ENCODE measurements at places on chromosomes 16 and 17. TPM values are rescaled to one million over a fixed set of nuclear protein-coding genes. Genes with fewer than 3 reads are reported as not detected.

- H3K36me3 ChIP-seq, result no peaks in the 10 kb centered on the region
- no peaks in the 10 kb centered on the region for H3K4me1 ChIP-seq
- H3K27ac ChIP-seq, result no peak overlapping the region
- H3K27me3 ChIP-seq, result no peaks in the 10 kb centered on the region
- no peak for DNase-seq
- no peak overlapping the region for H3K4me3 ChIP-seq
Observed at GRCh38 chr16:62018301-62019060, 17.8 kb downstream of the CDH8 start.

DNA sequence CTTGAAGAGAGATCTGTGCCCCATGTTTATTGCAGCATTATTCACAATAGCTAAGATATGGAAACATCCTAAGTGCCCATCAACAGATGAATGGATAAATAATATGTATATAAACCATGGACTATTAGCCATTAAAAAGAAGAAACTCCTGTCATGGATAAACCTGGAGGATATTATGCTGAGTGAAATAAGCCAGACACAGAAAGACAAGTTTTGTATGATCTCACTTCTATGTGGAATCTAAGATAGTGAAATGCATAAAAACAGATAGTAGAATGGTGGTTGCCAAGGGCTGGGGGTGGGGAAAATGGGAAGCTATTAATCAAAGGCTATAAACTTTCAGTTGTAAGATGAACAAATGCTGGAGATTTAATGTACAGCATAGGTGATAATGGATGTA, 19.9 kb upstream of the HEATR6 start:
- H3K4me1 ChIP-seq, result peaks cover 8% of the 10 kb centered on the region
- H3K27ac ChIP-seq, result no peak overlapping the region

DNA sequence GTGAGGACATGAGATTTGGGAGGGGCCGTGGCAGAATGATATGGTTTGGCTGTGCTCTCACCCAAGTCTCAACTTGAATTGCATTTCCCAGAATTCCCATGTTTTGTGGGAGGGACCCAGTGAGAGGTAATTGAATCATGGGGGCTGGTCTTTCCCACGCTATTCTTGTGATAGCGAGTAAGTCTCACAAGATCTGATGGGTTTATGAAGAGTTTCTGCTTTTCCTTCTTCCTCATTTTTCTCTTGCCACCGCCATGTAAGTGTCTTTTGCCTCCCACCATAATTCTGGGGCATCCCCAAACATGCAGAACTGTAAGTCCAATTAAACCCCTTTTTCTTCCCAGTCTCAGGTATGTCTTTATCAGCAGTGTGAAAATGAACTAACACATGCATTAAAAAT, 40.6 kb downstream of the CCT6B start:
- peaks cover 2% of the 10 kb centered on the region for H3K27me3 ChIP-seq
- H3K4me3 ChIP-seq, result no peak overlapping the region
- DNase-seq, result no peak
- no peaks in the 10 kb centered on the region for H3K36me3 ChIP-seq
- no peak overlapping the region for H3K27ac ChIP-seq

- H3K4me1 ChIP-seq, result no peaks in the 10 kb centered on the region
- DNase-seq, result no peak
- no peaks in the 10 kb centered on the region for H3K36me3 ChIP-seq
- no peak overlapping the region for H3K27ac ChIP-seq
- no peaks in the 10 kb centered on the region for H3K27me3 ChIP-seq
Observed at GRCh38 chr16:66002601-66003000, 363.9 kb upstream of the CDH5 start.

- H3K36me3 ChIP-seq, result peaks cover 17% of the 10 kb centered on the region
- H3K27me3 ChIP-seq, result no peaks in the 10 kb centered on the region
- H3K4me3 ChIP-seq, result no peak overlapping the region
- no peak for DNase-seq
- H3K27ac ChIP-seq, result no peak overlapping the region
Observed at GRCh38 chr16:30766206-30766932, 4.2 kb downstream of the RNF40 start.

- H3K36me3 ChIP-seq, result peaks cover 2% of the 10 kb centered on the region
- no peak overlapping the region for H3K4me3 ChIP-seq
- H3K27me3 ChIP-seq, result no peaks in the 10 kb centered on the region
- peaks cover 13% of the 10 kb centered on the region for H3K4me1 ChIP-seq
- H3K27ac ChIP-seq, result no peak overlapping the region
Observed at GRCh38 chr16:29107299-29107698, 122.4 kb downstream of the LAT start.

DNA sequence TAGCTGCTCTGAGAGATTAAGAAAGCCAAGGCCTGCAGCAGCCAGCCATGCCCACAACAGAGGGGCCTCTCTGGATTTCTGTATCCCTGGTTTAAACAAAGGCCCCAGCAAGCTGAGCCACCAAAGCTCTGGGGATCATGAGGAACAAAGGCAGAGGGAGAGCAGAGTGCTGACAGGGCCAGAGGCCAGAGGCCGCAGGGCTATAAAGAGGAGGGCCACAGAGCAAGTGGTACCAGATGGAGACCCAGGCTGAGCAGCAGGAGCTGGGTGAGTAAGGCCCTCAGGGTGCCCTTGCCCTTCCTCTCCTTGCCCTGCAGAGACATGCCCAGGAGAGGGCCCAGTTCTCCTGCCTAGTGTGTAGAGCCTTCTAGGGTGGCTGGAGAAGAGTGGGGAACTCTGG, at the start of gene CRYBA1:
CRYBA1 (plus strand) TSS at position 232 of the 400 bp plus-strand sequence; CDS start at position 237, 5 bp downstream.
- H3K36me3 ChIP-seq, result peaks cover under 1% of the 10 kb centered on the region
- H3K4me1 ChIP-seq, result peaks cover 2% of the 10 kb centered on the region
- no peak within 1 kb of the TSS for H3K4me3 ChIP-seq
- no peak for DNase-seq
- peaks cover 5% of the 10 kb centered on the region for H3K27me3 ChIP-seq
- no peak within 1 kb of the TSS for H3K27ac ChIP-seq

GRCh38 chr17:75839942-75840798, 4.0 kb downstream of the UNC13D start:
- peaks cover 7% of the 10 kb centered on the region for H3K36me3 ChIP-seq
- H3K27ac ChIP-seq, result no peak overlapping the region
- peaks cover 9% of the 10 kb centered on the region for H3K4me1 ChIP-seq
- no peak overlapping the region for H3K4me3 ChIP-seq

- no peaks in the 10 kb centered on the region for H3K36me3 ChIP-seq
- H3K27ac ChIP-seq, result no peak overlapping the region
- no peak for DNase-seq
- H3K27me3 ChIP-seq, result peaks cover 13% of the 10 kb centered on the region
- H3K4me3 ChIP-seq, result no peak overlapping the region
- no peaks in the 10 kb centered on the region for H3K4me1 ChIP-seq
Observed at GRCh38 chr16:82936941-82937551, 310.3 kb downstream of the CDH13 start.

GRCh38 chr17:50277357-50277754, 3.1 kb downstream of the TMEM92 start:
- H3K36me3 ChIP-seq, result no peaks in the 10 kb centered on the region
- H3K4me1 ChIP-seq, result peaks cover 11% of the 10 kb centered on the region
- H3K4me3 ChIP-seq, result no peak overlapping the region
- DNase-seq, result no peak
- no peak overlapping the region for H3K27ac ChIP-seq

DNA sequence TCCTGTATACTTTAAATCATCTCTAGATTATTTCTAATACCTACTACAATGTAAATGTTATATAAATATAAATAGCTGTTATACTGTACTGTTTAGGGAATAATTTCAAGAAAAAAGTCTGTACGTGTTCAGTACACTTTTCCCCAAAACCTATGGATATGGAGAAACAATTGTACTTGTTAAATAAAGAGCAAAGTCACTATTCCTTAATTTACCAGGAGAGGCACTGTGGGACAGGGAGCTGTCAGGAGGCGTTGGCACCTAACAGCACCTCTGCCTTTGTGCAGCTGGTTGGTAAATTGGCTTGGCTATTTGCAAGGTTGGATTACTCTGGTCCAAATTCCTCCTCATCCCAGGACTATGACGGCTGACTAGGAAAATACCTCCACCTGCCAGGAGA, 28.0 kb downstream of the CRHR1 start:
- no peaks in the 10 kb centered on the region for H3K36me3 ChIP-seq
- no peak for DNase-seq
- no peak overlapping the region for H3K4me3 ChIP-seq
- no peaks in the 10 kb centered on the region for H3K4me1 ChIP-seq
- no peak overlapping the region for H3K27ac ChIP-seq
- H3K27me3 ChIP-seq, result peaks cover 6% of the 10 kb centered on the region

DNA sequence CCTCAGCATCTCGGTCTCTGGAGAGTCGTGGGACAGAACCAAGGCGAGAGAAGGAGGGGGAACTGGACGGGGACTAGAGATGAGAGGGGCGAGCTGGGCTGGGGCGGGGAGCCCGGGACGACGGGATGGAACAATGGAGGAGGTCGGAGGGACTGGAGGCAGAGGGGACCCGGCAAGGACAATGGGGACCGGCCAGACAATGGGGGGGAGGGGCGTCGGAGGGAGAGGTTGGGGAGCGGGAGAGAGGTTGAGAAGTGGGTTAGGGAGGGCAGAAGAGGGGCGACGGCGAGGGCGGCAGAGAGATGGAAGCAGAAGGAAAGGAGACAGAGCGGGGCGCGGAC, 719 bp downstream of the NGFR start:
- no peak overlapping the region for H3K27ac ChIP-seq
- H3K27me3 ChIP-seq, result peaks cover 75% of the 10 kb centered on the region
- H3K4me3 ChIP-seq, result peak overlapping the region; percentile 79

DNA sequence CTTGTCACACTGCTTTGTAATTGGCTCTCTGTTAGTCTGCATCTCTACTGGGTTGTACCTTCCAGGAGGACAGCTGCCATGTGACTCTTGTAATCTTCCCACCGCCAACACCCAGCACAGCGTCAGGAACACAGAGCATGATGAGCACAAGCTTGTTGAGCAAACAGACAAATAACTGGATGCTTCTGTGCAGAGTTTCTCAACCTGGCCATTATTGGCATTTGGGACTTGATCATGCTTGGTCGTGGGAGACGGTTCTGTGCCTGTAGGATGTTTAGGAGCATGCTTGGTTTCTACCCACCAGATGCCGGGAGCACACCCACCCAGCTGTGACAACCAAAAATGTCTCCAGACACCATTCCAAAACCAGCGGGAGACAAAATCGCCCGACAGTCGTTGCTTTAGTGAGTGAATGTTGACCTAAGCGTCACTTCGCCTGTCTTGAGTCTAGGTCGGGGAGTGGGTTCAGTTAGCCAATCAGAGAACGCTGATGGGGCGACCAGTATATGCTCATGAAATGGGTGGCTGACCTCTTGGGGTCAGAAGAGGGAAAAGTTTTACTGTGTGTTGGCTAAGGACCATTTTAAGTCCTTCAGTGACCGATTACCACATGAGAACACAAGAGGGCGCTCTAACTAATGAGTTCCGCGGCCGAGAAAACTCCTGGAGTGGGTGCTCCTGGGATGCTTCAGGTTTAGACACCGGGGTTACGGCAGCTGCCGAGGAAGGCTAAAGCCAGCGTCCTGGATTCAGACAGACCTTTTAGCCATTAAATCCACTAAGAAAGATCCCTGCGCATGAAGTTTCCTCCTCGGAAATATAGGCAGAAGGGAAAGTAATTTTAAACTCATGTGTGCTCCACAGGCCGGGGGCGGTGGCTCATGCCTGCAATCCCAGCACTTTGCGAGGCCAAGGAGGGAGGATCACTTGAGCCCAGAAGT, 57.8 kb upstream of the TEX2 start:
- H3K4me1 ChIP-seq, result peaks cover 5% of the 10 kb centered on the region
- DNase-seq, result peak; percentile 47

GRCh38 chr17:69046121-69046807, 14.5 kb downstream of the ABCA9 start:
- peaks cover 4% of the 10 kb centered on the region for H3K4me1 ChIP-seq
- no peaks in the 10 kb centered on the region for H3K27me3 ChIP-seq
- no peaks in the 10 kb centered on the region for H3K36me3 ChIP-seq
- no peak overlapping the region for H3K27ac ChIP-seq
- no peak for DNase-seq

GRCh38 chr16:31409433-31409832, 16.3 kb downstream of the ITGAD start:
- DNase-seq, result no peak
- peaks cover 19% of the 10 kb centered on the region for H3K4me1 ChIP-seq
- no peaks in the 10 kb centered on the region for H3K36me3 ChIP-seq
- H3K27me3 ChIP-seq, result peaks cover 19% of the 10 kb centered on the region

- H3K4me1 ChIP-seq, result peaks cover 8% of the 10 kb centered on the region
- no peak overlapping the region for H3K4me3 ChIP-seq
- DNase-seq, result no peak
Observed at GRCh38 chr16:81585785-81586184, 141.2 kb downstream of the CMIP start.

DNA sequence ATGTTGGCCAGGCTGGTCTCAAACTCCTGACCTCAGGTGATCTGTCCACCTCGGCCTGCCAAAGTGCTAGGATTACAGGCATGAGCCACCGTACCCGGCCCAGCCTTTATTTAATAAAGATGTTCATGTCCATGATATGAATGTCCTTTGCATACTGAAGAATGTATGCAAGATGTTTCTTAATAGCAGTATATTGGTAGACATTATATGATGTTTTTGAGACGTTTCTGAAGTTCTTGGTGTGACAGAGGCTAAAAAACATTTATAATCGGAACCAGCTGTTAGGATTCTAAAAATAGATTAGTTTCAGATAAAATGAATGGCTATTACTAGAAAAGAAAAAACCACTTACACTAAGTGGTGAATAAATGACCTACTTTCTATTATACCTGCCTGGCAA, 11.8 kb downstream of the PDZD9 start:
- peaks cover 4% of the 10 kb centered on the region for H3K36me3 ChIP-seq
- DNase-seq, result no peak
- H3K4me1 ChIP-seq, result peaks cover 6% of the 10 kb centered on the region

GRCh38 chr17:82083009-82083408, 15.0 kb downstream of the FASN start:
- no peaks in the 10 kb centered on the region for H3K27me3 ChIP-seq
- no peaks in the 10 kb centered on the region for H3K4me1 ChIP-seq
- peaks cover 3% of the 10 kb centered on the region for H3K36me3 ChIP-seq
- no peak overlapping the region for H3K4me3 ChIP-seq

- H3K36me3 ChIP-seq, result peaks cover 3% of the 10 kb centered on the region
- no peak overlapping the region for H3K27ac ChIP-seq
- H3K4me1 ChIP-seq, result peaks cover 10% of the 10 kb centered on the region
- DNase-seq, result no peak
- no peak overlapping the region for H3K4me3 ChIP-seq
Observed at GRCh38 chr17:57102122-57102521, 17.1 kb downstream of the AKAP1 start.

GRCh38 chr16:799111-799947, 1.2 kb downstream of the GNG13 start:
- H3K27me3 ChIP-seq, result peaks cover 3% of the 10 kb centered on the region
- peaks cover 11% of the 10 kb centered on the region for H3K36me3 ChIP-seq
- DNase-seq, result no peak

- no peaks in the 10 kb centered on the region for H3K27me3 ChIP-seq
- no peaks in the 10 kb centered on the region for H3K4me1 ChIP-seq
- H3K27ac ChIP-seq, result no peak overlapping the region
- peaks cover 9% of the 10 kb centered on the region for H3K36me3 ChIP-seq
Observed at GRCh38 chr17:69511250-69511649, 96.8 kb downstream of the MAP2K6 start.

Gene ALOX12
- total RNA-seq, result not detected

Gene TBC1D3H
- 2.6 TPM for total RNA-seq

Gene SAMD14
- 0.19 TPM for total RNA-seq

Gene PTX4
- not detected for total RNA-seq

Measured in activated naive CD8-positive, alpha-beta T cell treated with anti-CD3 and anti-CD28 coated beads, Interleukin-2, amount 10 ng/mL, durations not matched to agents 7 days and 5 days (primary cell).